IMR-90 (cell line): ENCODE measurements at places on chromosomes 16 and 17.

DNA sequence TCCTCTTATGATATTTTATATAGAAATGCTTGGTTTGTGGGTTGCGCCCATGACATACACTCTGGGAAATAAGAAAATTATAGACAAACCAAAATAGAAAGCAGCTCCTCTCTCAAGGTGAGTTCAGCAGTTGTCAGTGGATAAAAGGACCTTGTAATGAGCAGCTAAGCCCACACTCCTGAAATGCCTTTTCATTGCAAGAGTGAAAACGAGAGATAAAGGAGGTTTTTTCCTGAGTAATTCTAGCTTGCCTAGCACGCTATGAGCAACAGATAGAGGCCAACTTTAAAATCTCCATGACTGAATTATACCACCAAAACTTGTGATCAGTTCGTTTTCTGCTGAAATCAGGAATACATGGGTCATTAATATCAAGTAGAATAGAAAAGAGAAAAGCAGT, 261.8 kb upstream of the CACNG5 start:
- DNase-seq = no peak

- DNase-seq = no peak
Measured at GRCh38 chr17:21019976-21020586, 22.7 kb downstream of the USP22 start.

DNA sequence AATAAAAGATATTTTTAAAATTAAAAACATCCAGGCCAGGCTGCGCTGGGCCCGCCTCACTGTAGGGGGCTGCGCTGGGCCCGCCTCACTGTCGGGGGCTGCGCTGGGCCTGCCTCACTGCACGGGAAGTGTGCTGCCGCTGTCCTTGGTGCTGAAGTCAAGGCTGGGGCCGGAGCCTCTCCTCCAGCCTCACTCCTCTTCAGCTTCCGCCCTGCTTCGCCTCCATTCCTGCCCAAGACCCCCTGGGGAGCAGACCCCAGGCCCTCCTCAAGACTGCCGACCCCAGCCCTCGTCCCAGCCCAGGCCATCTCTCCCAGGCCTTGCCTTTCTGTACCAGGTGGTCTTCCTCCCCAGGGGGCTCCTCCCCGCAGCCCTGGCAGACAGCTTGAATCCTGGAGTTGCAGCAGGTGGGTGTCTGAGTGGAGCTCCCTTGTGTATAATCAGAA, 26.2 kb downstream of the ENDOV start:
- DNase-seq = peak; percentile 36

- DNase-seq = no peak
Measured at GRCh38 chr16:53545433-53545832, 42.4 kb upstream of the AKTIP start.

GRCh38 chr17:29326023-29326813, 32.3 kb upstream of the NUFIP2 start:
- no peak for DNase-seq

DNA sequence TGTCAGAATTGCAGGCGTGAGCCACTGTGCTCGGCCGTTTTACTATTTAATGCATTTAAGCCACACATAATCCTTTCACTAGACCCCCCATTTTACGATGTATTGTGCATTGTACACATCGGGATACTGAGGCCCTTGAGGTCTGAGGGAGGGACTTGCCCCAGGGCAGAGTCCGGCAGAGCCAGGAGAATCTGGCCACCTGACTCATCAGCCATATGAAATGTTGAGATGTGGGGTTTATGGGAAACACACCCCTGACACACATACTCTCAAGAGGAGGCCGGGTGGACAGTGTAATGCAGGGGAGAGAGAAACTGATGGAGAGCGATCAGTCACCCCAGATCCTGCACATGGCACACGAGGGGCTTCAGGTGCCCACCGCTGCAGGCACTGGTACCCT, 196.6 kb downstream of the ZNF423 start:
- DNase-seq = no peak

- DNase-seq = peak; percentile 84
Measured at GRCh38 chr16:81175325-81175891, 63.1 kb upstream of the BCO1 start.
